ENCODE measurements at places on chromosomes 13 and 19.

- DNase-seq = no peak
These were observed 107.0 kb downstream of the ZIC5 start for GRCh38 chr13:99864627-99864990.

GRCh38 chr13:44142540-44142867, 231.1 kb upstream of the SERP2 start:
- DNase-seq = no peak

GRCh38 chr13:98513837-98514236, 63.1 kb downstream of the STK24 start:
- DNase-seq = no peak

- DNase-seq = peak; percentile 29
These were observed 20.8 kb downstream of the NLRP4 start for GRCh38 chr19:55857149-55857548.

- DNase-seq = no peak
These were observed 665 bp upstream of the ATG4D start for GRCh38 chr19:10543059-10543419.

- DNase-seq = no peak
These were observed 82.1 kb downstream of the SERP2 start for GRCh38 chr13:44455769-44456168.

DNA sequence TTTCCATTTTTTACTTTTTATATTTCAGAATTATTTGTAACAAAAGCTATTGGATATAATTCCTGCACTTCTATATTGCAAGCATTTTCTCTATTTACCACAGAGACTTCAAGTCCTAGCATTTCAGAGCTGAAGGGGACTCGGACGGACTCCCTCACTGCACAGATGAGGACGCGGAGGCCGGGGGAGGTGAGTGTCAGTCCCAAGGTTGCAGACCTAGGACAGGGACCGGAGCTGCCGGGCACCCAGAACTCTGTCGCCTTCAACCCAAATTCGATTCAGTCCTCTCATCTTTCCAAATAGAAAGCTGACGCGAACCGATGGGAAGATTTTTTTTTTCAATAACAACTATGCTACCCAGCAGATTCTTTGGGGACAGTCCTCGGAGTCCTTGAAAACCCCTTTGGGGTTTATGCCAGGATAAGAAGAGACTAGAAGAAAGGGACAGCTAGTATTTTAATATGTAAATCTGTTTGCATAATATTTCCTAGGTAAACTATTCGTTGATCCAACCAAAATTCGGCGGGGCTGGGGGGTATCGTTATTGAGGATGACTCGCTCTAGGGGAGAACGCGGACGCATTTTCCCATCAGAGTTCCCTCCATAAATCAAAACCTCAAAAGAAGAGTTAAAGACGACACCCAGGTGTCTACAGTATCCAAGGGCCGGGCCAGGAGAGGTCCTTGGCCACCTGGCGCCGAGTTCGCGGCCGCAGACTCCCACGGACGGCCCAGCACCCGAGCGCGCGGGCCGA, 803 bp downstream of the FLT3 start:
- DNase-seq = no peak

DNA sequence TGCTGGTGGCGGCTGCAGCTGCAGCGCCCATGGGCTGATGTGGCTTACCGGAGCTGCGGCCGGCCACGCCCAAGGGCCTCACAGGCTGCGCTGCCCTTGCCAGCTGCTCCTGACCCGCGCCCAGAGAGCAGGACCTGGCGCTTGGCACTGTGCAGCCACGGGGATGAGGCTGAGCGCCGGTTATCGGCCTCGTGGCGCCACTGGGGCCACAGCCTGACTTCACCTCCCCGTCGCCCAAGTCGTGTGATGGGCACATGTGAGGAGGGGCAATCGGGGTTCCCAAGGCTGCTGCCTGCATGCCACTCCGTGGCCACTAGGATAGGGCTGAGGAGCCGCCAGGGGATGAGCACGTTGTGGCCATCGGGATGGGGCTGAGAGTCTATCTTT, 77.2 kb upstream of the PABPC3 start:
- no peak for DNase-seq

GRCh38 chr13:22073718-22074117, 402.8 kb downstream of the FGF9 start:
- no peak for DNase-seq

- DNase-seq = no peak
These were observed 89.9 kb downstream of the COL4A2 start for GRCh38 chr13:110396913-110397381.

DNA sequence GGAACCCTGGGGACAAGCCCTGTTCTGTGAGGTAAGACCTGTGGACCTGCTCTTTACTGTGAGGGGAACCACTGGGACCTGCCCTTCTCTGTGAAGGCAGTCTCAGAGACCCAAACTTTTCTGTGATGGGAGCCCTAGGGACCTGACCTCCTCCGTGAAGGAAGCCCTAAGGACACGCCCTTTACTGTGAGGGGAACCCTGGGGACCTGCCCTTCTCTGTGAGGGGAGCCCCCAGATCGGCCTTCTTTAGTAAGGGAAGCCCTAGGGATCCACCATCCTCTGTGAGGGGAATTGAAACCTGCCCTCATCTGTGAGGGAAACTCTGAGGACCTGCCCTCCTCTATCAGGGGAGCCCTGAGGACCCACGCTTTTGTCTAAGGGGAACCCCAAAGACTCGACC, 343.5 kb downstream of the UQCRFS1 start:
- no peak for DNase-seq

DNA sequence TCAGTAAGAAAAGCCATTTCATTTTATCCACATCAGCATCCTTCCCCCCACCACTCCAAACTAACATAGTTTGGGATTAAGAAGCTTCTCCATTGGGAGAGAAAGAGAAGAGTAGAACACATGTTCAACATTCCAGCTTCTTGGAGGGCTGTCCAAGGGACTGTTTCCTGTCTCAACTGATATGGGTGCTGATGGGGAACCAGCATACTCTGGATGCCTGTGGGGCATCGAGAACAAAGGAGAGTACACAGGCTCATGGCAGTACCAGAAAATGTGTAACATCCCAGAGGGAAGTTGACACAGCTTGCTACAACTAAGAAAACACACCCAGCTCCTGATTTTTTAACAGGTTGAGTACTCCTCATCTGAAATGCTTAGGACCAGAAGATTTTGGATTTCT, 24.7 kb downstream of the SUCLA2 start:
- no peak for DNase-seq

- DNase-seq = no peak
These were observed 2.4 kb downstream of the HPN start for GRCh38 chr19:35043906-35044305.

GRCh38 chr19:28466107-28467045, 746.6 kb downstream of the UQCRFS1 start:
- DNase-seq = peak; percentile 90

GRCh38 chr13:97233499-97233898, 11.4 kb downstream of the MBNL2 start:
- no peak for DNase-seq

DNA sequence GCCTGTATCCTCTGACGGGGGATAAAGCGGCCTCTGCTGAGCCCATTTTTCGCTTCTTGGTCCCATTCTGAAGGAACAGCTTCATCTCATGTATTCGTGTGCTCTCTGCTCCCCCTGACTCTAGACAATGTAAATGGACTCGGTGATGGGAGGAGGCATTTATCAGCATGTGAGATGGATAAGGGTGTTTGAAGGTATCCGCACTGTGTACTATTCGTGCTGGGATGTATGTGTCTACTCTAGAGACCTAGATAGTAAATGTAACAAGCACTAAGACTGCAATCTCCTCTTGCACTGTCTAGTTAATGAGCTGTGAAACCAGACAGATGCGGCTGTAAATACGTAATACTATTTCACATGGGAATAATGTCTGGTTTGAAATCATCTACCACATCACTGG, 134.6 kb upstream of the ARGLU1 start:
- DNase-seq = no peak

- no peak for DNase-seq
These were observed 117.9 kb upstream of the GPR12 start for GRCh38 chr13:26878438-26878837.

GRCh38 chr13:20400774-20401173, 124.9 kb downstream of the CRYL1 start:
- DNase-seq = peak; percentile 84

DNA sequence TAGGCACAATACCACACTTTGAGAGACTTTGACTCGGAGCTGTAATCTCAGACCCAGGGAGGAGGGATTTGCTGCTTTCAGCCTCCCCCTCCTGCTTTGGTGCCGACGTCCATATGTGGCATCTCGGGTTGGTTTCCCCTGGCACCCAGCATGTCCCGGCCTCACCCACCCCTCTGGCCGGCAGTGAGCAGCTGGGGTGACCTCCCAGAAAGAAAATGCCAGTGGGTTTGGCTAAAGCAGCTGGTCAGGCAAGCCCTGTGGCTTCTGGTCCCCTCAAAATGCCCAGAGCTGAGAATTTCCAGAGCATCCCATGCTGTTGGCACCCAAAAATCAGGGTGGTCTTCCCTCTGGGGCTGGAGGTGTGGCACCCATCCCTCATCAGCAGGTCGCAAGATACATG, 34.1 kb downstream of the INSR start:
- no peak for DNase-seq

DNA sequence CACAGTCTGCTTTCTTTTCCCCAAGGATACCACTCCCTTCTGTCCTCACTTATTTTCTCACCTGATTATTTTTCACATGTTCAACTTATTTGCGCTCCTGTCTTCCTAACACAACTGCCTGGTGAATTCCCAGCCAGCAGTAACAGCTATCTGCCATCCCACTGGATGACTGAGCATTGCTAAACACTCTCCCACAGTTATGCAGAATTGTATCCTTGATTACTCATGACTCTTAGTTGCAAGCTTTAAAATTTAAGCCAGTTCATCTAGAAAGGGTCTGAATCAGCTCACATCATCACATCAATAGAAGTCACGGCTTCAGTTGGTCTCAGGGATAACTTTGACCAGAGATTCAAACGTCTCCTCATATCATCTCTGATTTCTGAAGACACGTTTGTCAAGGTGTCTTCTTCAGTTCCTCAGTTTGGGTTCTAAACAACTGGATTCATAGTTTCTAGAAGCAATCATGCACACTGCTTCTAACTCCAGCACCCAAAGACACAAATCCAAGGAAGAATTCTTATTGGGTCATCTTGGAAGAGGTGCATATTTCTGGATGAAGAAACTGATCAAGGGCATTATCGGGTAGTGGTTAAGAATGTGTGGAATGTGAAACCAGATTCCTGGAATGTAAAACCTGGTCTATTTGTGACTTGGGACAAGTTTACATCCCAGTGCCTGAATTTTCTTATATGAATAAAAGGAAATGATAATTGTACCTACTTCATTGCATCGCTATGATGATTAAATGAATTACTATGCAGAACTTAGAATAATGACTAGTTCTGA, 13.9 kb upstream of the DACH1 start:
- no peak for DNase-seq

DNA sequence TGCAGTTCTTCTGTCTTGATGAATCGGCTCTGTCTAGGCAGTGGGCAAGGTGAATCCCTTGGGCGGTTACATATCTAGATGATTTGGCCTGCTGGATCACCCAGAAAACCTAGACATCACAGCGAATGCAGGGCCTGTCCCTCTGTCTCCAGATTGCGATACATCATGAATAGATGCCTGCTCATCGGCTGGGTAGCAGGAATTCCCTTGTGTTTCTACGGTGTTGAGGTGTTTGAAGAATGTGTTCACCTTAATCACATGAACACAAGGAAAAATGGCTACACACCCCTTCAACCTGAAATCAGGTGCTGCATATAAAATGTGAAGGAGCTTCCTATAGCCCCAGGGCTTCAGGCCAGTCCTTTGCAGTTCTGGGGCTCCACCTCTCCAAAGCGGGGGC, 281.2 kb downstream of the SHISA2 start:
- no peak for DNase-seq

GRCh38 chr19:52494518-52494917, 33.0 kb upstream of the ZNF808 start:
- DNase-seq = no peak

DNA sequence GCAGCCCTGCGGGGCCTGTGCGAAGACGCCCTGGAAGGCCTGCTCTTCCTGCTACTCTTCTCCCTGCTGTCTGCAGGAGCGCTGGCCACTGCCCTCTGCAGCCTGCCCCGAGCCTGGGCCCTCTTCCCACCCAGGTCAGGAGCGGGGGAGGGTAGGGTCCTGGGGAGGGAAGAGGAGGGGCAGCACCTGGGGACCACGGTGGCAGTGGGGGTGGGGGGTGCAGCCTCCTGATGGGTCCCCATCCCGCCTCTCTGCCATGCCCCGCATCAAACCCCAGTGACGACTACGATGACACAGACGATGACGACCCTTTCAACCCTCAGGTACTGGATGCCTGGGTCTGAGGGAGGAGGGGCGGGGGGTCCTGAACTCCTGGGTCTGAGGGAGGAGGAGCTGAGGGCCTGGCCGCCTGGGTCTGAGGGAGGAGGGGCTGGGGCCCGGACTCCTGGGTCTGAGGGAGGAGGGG, 13.4 kb upstream of the LENG8 start:
- DNase-seq = no peak
